Daoy (cell line): ENCODE measurements at places on chromosomes 2 and 18. TPM values are rescaled to one million over a fixed set of nuclear protein-coding genes. Genes with fewer than 3 reads are reported as not detected.
A peak's percentile ranks its signal among the peaks of the same experiment; 100 is the strongest.

- peak; percentile 63 for DNase-seq
Measured at GRCh38 chr2:109382951-109383350, 230.8 kb downstream of the SEPTIN10 start.

GRCh38 chr2:188570370-188570769, 278.7 kb downstream of the GULP1 start:
- DNase-seq = no peak

GRCh38 chr2:150256736-150257135, 230.7 kb downstream of the RND3 start:
- DNase-seq = no peak

GRCh38 chr2:86436328-86436727, 4.8 kb upstream of the KDM3A start:
- DNase-seq = no peak

GRCh38 chr2:113768770-113769169, 12.3 kb upstream of the SLC35F5 start:
- no peak for DNase-seq

DNA sequence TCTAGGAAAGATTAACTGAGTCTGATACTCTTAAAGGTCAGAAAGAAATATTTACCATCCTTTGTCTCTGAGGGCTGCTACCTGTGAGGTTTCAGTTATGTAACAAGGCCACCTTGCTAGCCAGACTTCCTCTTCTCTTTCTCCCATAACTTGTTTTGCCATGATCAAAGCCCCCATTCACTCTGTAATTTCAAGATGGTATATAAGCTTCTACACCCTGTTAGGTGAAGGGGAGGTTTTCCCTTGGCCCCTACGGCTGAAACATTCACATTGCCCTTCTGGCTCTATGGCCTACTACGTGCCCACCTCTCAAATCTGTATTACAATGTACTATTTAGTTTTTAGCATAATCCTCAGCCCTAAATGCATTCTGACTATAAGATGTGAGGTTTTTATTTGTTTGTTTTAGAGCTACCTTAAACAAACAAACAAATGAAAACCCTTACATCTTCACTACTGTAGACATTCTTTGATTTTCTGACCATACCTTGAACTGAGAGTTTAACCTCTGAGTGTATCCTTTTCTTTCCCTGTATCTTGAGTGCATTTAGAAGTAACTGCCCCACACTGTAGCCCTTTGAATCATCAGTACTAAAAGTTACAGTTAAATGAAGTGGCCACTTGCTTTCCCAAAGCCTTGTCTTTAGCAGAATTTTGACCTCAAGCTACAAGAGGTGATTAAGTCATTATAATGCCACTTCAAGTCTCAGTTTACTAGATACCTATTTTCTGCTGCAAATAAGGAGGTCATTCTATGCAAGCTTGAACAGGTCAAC, 332.2 kb downstream of the SOCS6 start:
- no peak for DNase-seq

- DNase-seq = no peak
Measured at GRCh38 chr2:23422089-23423061, 37.4 kb downstream of the KLHL29 start.

CRYBA2 gene
- total RNA-seq = 2.2 and 4.3 TPM in 2 replicates

HOXD8 gene
- 9.7 and 9.9 TPM in 2 replicates for total RNA-seq

IL18R1 gene
- 4.6 and 7.0 TPM in 2 replicates for total RNA-seq

DSG2 gene
- total RNA-seq = 22.2 and 22.3 TPM in 2 replicates
